ENCODE measurements at places on chromosomes 12 and 14.

GRCh38 chr12:19236656-19237055, 107.1 kb downstream of the PLEKHA5 start:
- peak; percentile 60 for DNase-seq

GRCh38 chr12:120711411-120711810, 1.2 kb downstream of the UNC119B start:
- no peak for DNase-seq

DNA sequence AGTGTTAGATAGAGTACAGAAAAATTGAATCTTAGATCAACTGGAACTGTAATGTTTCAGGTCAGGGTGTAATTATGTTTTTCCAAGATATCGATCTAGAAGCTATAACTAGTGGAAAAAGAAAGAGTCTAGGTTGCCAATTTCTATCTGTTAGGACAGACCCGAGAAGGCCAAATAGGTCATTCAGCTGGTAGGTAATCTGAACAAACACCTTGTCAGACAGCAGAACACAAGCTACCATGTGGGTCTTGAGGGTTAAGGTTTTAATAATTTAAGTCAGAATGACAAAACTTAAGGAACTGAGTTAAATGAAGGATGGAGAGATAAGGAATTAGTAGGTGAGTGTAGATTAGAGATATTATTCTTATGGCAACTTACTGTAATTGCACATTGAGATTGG, 44.9 kb upstream of the KCNMB4 start:
- DNase-seq, result no peak

GRCh38 chr14:63249092-63249491, 44.8 kb downstream of the RHOJ start:
- DNase-seq, result no peak

Data from CD8-positive, alpha-beta T cell (primary cell).